ENCODE measurements at places on chromosomes 4 and X.

DNA sequence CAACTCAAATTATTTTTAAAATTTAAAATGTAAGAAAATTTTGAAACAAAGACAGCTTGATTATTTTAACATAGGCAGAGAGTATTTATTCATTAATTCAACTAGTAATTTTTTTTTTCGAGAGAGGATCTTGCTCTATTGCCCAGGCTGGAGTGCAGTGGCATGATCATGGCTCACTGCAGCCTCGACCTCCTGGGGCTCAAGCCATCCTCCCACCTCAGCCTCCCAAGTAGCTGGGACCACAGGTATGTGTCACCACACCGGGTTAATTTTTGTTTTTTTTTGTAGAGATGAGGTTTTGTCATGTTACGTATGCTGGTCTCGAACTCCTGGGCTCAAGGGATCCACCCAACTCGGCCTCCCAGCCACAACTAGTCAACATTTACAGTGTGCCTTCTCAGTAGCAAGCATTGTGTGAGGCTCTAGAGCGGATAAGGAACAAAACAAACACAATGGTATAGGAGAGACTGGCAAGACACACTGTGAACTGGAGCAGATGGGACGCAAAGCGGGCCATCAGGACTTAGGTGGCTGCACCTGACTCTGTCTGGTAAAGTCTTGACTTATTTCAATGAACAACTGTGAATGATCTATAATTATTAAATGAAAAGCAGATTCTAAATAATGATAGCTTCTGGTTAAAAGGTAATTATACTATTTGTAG lies 21.6 kb downstream of the SETD7 start:
- DNase-seq, result no peak

DNA sequence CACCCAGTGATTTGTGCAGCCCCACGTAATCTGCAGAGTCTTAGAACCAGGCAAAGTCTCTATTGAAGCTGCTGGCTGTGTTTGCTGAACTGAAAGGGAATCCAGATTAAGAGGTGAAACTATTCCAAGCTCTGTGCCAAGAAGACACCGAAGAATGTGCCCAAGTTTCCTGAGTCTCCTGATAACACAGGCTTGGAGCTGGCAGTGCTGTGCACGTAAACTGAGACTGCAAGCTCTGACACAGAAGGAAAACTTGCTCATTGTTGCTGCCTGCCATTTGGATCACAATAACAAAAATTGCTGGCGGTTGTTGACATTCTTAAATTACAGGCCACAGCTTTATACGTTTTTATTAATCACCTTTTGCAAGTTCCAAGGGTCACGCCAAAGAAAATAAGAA lies 60.2 kb upstream of the VCX3B start:
- peak; percentile 3 for DNase-seq

GRCh38 chr4:120018786-120019185 lies 47.9 kb downstream of the MAD2L1 start:
- no peak for DNase-seq

DNA sequence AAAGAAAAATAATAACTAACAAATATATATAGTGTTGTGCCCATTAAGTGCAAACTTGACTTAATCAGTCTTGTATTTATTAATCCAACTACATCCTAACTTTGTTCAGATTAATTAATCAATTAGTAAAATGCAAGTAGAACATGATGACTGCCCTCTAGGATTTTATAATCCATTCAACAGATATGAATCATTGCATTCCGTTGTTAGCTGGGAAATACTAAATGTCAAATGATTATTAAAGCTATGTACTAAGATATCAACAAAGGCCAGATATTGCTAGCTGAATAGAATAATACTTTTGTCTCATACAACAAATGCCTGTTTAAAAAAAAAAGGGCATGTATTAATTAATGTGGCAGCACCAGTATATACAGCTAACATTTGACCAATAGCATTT lies 1366.3 kb downstream of the STIM2 start:
- no peak for DNase-seq

DNA sequence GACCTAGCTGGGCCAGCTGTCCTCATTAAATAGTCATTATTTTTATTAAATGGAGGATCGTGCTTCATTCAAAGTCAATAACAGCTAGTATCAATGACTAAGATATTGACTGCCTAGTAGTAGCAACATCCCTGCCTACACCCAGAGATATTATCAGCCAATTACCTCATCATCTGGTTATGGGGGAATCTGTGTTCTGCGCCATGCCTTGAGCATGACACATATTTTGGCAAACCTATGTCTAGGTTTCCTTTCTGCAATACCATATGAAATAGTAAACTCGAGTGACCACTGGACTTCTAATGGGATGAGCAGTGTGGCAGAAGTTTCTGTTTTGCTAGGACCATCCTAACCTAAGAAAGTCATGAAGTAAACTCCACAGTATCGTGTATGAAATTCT lies 50.0 kb upstream of the AADAT start:
- DNase-seq, result peak; percentile 21

GRCh38 chr4:121951521-121952110 lies at the start of gene TRPC3:
Gene TRPC3 (minus strand): TSS chr4:121952060. CDS start chr4:121951680, 380 bp downstream.
- peak; percentile 66 for DNase-seq

DNA sequence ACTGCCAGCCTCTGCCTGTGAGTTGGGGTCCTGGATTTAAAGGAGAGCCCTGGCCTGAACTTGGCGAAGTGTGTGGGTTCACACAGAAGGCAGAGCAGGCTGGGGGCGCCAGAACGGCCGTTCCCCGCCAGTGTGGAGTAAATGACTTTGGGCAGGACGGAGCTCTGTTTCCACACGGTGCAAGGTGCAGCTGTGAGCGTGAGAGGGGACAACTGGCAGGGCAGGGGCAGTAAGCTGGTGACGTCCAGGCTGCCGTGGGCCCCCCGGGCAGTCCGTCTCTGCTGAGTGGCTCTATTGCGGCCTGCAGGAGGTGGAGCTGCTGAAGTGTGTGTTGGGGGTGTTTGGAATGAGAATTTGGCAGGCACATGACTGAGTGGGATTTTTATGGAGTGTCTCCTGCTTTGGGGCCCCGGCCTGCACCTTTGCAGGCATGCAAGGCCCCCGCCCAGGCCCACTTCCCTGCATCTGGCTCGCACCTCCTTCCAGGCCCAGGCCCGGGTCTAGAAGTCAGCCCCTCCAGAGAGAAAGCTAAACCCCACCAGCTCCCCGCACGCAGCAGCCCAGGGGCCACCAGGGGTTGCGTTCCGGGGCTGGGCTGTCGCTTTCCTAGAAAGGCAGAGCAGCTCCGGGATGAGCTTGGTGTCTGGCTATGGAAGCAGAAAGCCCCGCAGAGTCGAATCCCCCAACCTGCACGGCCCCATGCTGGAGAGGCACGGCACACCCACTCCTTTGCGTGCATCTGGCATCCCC lies 62.2 kb upstream of the GRPEL1 start:
- no peak for DNase-seq

DNA sequence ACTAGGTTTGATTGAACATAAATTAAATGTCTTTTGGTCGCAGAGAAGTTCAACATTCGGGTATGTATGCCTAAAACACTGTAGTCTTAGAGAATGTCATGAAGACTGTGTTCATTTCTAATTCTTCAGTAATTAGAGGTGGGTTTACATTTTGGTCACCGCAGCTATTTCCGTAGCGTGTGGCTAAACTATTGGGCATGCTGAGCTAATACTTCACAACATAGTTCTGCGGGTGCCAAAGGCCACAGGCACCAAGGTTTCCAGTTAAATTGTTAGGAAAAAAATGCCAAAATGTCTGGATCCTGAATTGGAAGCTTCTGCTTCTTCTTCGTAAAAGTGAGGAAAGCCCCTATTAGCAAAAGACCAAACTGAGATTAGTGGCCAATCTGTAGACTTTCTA lies 25.1 kb downstream of the SMIM31 start:
- no peak for DNase-seq

GRCh38 chr4:13866881-13867280 lies 239.4 kb upstream of the BOD1L1 start:
- no peak for DNase-seq

- DNase-seq, result no peak
These were observed 304.5 kb upstream of the DIPK2B start for GRCh38 chrX:45505214-45505613.

DNA sequence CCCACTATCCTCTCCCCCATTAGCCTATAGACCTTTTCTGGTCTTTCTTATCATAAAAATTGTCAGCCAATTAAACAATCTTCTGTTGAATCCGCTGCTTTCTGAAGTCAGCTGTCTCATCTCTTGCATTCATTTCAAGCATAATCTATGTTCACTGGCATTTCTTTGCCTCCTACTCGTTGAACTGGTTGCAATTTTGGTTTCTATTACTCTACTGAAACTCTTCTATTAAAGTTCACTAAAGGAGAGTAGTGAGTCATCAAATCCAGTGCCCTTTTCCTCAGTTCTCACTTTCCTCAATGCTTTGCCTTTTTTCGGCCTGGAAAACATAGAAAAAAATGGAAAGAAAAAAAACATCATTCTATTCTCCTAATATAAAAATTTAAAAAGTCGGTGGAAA lies 23.9 kb upstream of the CXCL13 start:
- no peak for DNase-seq

DNA sequence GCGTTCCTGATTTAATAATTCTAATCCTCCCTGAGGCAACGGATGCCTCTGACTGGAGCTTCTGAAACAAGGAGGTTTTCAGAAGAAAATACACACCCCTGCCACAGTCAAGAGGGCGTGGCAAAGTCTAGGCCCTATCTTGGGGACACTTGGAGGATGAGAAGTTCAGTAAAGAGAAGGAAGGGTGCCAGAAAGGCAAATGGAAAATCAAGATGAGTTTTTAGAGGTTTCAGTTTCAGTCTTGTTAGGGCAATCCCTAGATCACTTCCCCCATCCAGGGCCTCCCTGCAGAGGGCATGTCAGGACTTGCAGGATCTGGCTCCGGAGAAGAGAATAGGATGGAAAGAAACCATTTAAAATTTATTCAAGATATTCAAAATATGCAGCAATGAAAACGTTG lies 28.5 kb upstream of the FGF2 start:
- DNase-seq, result peak; percentile 62

DNA sequence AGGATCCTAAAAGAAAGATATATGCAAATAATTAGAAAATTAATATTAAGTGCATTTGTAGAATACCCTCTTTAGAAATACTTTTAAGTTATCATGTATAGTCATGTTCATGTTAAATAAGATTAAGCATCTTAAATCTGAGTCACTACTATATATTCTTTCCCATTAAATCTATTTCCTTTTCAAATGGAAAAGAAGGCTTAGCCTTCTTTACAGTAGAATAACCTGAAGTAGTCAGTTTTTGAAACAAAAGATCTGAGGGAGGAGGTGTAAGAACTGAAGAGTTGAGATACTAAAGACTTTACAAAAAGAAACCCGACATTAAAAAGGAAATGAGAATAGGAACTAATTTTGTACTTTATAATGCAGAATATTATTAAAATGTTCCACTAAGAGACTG lies 14.7 kb upstream of the HSD17B13 start:
- no peak for DNase-seq

DNA sequence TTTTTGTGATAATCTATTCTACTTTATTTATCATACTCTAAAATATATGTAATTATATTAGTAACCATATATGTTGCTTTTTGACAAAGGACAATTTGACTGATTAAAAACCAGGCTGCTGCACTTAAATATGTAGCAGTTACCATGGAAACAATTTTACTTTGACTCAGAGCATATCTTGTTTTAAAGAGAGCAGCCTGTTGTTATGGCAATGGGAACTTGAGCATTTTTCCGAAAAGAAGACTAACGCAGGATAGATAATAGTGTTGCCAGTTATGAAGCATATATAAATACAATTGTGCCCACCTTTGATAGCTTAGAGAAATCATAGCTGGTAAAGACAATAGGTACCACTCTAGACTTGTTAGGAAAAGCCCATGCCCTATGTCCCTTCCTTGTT lies 283.0 kb downstream of the GASK1B start:
- no peak for DNase-seq

DNA sequence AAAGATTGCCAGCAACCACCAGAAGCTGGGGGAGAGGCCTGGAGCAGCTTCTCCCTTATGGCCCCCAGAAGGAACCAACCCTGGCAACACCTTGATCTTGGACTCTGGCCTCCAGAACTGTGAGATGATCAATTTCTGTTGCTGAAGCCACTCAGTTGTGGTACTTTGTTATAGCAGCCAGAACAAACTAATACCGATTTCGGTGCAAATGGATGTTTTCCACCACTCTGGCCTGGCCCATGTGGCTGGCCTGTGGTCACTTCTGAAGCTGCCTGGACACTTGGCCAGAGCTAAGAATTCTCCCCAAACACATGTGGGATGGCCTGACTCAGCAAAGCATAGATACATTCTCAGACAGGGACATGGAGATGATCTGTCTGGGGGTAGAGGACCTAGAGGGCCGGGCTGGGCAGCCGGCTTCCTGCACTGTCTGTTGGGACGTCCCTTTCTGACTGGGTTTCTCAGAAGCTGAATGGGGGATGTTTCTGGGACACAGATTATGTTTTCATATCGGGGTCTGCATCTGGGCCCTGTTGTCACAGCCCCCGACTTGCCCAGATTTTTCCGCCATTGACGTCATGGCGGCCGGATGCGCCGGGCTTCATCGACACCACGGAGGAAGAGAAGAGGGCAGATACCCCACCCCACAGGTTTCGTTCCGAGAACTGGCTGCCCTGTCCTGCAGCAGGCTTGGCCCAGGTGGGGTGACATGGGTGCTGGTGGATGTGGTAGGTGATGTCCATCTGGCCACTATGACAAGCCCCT lies 4.1 kb downstream of the FOXP3 start:
- DNase-seq, result no peak

- no peak for DNase-seq
These were observed 70.3 kb upstream of the EMCN start for GRCh38 chr4:100588076-100588475.

DNA sequence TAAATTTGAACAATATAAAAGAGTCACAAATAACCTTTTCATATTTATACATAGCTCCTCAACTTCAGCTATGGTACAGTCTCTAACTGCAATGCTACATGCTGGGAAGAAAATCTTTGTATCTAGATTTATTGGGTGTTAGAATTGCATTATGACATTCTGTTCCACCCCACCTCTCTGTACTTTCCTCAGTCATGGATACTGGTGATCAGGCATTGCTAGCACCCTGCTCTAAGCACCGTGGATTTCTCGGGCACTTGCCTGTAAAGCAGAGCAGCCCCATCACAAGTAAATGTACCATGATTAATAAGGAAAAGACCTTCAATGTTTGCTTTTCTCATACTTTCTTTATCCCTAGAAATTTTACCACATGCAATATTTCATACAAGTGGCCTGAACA lies 1028.9 kb upstream of the INTU start:
- DNase-seq, result no peak

GRCh38 chr4:102492531-102493241 lies 8.5 kb upstream of the NFKB1 start:
- DNase-seq, result no peak

DNA sequence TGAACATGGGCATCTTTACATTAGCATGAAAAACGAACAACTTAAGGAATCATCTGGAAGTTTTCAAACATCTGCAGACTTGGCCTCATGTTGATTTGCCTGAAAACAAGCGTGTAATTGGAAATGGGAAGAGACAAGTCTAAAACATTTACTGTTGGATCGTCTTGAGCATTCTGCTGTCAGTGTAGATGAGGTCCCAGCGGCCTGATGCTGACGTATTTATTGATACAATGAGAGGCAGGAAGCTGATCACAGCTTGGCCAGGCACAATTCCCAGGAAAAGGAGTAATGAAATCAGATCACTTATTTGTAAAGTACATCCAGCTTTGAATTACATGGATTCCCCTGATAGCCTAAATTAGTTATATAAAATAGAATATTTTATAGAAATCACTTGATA lies 210.6 kb downstream of the CLCN4 start:
- no peak for DNase-seq

GRCh38 chrX:15790769-15791290 lies 546 bp downstream of the ZRSR2 start:
- DNase-seq, result no peak

GRCh38 chr4:150708004-150708403 lies 126.1 kb downstream of the MAB21L2 start:
- no peak for DNase-seq
